Immature natural killer cell (primary cell): ENCODE measurements at places on chromosomes 1 and 21. TPM values are rescaled to one million over a fixed set of nuclear protein-coding genes. Genes with fewer than 3 reads are reported as not detected.

GRCh38 chr1:177256153-177257075 is 85.7 kb downstream of the BRINP2 start:
- no peak overlapping the region for H3K4me3 ChIP-seq
- H3K27me3 ChIP-seq = peaks cover 1% of the 10 kb centered on the region
- no peak for DNase-seq
- H3K36me3 ChIP-seq = peaks cover 3% of the 10 kb centered on the region
- no peak overlapping the region for H3K27ac ChIP-seq

HCRTR1 gene
- polyA plus RNA-seq = not detected

RIPPLY3 gene
- not detected for polyA plus RNA-seq

GRCh38 chr1:244231193-244231571 is 180.1 kb downstream of the ZBTB18 start:
- H3K27ac ChIP-seq = no peak overlapping the region
- no peak for DNase-seq
- no peaks in the 10 kb centered on the region for H3K27me3 ChIP-seq

DNA sequence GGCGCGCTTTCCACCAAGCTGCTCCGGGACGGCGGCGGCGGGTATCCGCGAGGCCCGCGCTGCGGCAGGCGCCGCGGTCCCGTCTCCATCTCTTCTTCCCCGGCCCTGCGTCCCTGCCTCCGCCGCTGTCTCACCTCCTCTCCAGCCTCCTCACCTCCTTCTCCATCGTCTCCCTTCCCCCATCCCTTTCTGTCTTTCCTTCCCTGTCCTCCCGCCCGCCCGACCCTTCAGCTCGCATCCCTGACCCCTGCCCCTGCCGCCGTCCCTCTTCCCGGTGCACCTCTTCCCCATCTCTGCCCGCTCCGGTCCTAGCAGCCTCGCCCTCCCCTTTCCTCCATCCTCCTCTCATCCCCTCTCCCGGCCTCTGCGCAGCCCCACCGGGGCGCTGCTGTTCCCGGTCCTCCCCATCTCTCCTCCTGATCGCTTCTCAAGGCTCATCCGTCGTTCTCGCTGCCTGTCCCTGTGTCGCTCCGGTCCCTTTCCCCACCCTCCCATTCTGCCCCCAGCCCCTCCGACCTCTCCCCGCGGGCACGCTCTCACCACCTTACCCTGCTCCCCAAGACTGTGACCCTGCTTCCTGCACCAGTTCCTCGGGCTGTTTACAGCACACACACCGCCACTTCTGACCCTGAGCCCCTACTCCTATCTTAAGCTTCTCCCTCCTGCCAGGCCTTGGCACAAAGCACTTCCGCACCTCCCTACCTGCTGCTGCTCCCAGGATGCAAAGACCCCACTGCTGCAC is 760 bp upstream of the NPHP4 start:
- peaks cover 39% of the 10 kb centered on the region for H3K4me1 ChIP-seq
- H3K4me3 ChIP-seq = peak overlapping the region; percentile 96
- no peak for DNase-seq

DNA sequence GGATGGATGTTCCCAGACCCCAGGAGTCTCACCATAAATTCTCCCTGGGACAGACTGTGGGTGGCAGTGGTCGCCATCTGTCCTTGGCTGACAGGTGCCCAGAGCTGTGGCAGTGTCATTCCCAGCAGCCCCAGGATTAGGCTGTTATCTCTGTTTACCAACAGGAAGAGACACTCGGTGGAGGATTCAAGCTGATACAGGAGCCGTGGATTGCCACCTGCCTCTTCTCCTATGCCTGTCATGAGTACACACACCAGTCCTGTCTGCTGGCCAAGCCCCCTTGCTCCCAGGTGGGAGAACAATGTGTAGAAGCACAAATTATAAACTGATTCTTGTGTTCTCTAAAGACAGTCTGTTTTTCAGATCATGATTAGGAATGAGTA is 152.6 kb downstream of the ETS2 start:
- H3K4me1 ChIP-seq = no peaks in the 10 kb centered on the region
- H3K27ac ChIP-seq = no peak overlapping the region
- DNase-seq = no peak
- no peaks in the 10 kb centered on the region for H3K36me3 ChIP-seq

DNA sequence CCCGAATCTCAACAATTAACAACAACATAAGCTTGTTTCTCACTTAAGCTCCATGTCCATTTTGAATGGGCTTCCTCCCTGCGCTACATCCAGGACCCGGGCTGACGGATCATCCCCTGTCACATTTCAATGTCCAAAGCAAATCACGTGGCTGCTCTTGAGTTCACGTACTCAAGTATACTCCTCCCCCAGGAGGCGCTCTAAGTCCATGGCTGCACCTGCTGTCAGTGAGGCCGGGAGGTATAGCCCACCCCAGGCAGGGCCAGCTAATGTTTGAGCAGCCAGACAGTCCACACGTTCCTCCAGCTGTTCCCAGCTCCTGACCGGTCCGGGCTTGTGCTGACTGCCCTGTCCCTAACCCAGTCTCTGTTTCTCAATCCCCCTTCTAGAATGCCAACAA is 220.8 kb downstream of the SLC35F3 start:
- DNase-seq = no peak
- H3K27ac ChIP-seq = no peak overlapping the region
- H3K4me3 ChIP-seq = no peak overlapping the region
- H3K27me3 ChIP-seq = peaks cover 2% of the 10 kb centered on the region

NECTIN4 gene
- not detected for polyA plus RNA-seq

OR2T35 gene
- not detected for polyA plus RNA-seq

- H3K4me1 ChIP-seq = peaks cover 18% of the 10 kb centered on the region
- no peak overlapping the region for H3K27ac ChIP-seq
- peaks cover 20% of the 10 kb centered on the region for H3K36me3 ChIP-seq
- H3K27me3 ChIP-seq = peaks cover 7% of the 10 kb centered on the region
- no peak for DNase-seq
- H3K4me3 ChIP-seq = no peak overlapping the region
Observed at GRCh38 chr1:206609229-206609991, 2.9 kb downstream of the EIF2D start.

LIN28A gene
- polyA plus RNA-seq = not detected
